Kidney glomerular epithelial cell (primary cell): ENCODE measurements at places on chromosomes 1 and 21.

GRCh38 chr1:85330214-85330631 lies 53.8 kb upstream of the BCL10 start:
- DNase-seq, result peak; percentile 67

DNA sequence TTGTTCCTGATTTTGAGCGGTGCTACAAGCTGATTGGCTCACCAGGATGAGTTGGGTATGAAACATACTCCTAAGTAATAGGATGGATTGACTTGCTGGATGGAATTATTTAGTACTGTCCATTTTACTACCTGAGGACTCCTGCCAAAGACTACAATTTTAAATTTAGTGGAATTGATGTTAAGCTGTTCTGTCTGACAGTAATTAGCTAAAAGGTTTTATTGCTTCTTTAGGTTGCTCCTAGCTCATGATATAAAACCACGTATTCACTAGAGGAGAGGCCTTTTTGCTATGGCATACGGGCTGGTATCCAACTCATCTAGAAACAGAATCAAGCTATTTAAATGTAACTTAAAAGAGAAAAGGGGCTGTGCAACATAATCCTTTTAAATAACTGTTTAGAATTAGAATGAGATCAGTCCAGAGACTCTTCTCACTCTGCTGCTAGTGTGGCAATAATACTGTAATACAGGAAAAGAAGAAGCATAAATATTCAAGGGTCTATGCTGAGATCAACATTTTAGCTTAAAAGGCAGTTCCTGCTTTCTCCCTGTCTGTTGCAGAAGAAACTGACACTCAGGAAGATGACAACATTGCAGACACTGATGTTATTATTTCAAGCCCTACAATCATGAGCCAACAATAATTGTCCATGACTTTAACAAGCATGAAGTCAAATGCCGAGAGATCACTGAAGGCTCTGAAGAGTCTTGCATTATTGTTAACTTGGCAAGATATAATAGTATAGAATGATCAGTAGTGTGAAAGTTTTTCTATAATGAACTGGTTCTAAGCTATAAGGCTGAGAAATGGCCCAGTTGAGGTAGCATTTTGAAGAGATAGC lies 258.7 kb upstream of the ADGRL4 start:
- DNase-seq, result no peak

DNA sequence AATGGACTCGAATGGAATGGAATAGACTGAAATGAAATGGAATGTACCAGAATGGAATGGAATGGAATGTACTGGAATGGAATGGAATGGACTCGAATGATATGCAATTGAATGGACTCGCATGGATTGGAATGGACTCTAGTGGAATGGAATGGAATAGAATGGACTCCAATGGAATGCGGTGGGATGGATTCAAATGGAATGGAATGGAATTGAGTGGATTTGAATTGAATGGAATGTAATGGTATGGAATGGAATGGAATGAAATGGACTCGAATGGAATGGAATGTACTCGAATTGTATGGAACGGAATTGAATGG lies 99.6 kb upstream of the FBXO28 start:
- no peak for DNase-seq

GRCh38 chr1:1013922-1014648 lies 788 bp downstream of the ISG15 start:
- no peak for DNase-seq

DNA sequence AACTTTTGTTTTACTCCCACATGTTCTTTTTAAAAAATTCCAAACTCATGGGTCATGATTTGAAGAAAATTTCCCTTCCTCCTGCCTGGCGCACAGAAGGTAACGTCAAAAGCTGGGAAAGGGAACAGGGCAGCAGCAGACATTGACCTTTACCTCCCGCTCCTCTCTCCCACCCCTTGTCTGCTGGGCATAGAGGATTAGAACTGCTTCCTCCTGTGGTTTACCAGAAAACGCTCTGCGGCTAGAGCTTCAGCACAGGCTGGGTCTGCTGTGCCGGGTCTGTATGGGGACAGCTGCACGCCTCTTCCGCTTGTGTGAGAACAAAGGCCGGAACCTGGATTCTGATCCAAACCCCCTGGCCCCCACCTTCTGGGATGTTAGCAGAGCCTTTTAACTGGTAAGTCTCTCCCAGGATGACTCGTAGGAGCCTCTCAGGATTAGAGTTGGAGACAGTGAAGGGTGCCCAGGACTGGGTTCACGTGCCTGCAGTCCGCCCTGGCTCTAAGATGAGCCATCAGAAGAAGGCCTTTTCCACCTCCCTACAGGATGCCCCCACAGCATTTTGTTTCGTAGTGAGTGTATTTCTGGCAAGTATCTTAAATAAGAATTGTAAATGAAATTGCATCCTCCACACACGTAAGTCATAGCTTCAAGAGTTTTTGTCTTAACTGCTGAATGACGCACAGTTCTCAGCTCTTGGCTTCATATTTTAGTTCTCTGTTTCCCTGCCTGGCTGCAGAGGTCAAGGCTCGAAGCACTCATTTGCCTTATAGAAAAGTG lies 5.2 kb downstream of the H6PD start:
- peak; percentile 45 for DNase-seq

DNA sequence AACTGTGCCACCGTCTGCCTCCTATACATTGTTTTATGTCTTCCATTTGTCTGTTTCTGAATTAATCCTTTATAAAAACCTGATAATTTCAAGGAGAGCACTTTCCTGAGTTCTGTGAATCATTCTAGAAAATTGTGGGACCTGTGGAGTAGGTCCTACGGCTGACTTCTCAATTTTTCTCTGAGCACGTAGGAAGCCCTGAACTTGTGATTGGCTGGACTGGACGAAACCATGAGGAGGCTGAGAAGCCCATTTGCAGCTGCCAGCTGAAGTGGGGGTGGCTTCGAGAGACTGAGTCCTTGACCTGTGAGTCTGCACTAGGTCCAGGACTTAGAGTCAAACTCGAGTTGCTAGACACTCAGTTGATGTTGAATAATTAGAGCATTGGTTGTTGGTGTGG lies 277.1 kb upstream of the NCAM2 start:
- no peak for DNase-seq

- no peak for DNase-seq
Observed at GRCh38 chr1:86155051-86155806, 1.3 kb downstream of the COL24A1 start.

- DNase-seq, result no peak
Observed at GRCh38 chr1:226405411-226405988, 2.4 kb downstream of the PARP1 start.

GRCh38 chr1:52918201-52918600 lies 3.3 kb downstream of the ECHDC2 start:
- no peak for DNase-seq
